Lung microvascular endothelial cell (primary cell): ENCODE measurements at places on chromosomes 3 and 15. TPM values are rescaled to one million over a fixed set of nuclear protein-coding genes. Genes with fewer than 3 reads are reported as not detected.

DNA sequence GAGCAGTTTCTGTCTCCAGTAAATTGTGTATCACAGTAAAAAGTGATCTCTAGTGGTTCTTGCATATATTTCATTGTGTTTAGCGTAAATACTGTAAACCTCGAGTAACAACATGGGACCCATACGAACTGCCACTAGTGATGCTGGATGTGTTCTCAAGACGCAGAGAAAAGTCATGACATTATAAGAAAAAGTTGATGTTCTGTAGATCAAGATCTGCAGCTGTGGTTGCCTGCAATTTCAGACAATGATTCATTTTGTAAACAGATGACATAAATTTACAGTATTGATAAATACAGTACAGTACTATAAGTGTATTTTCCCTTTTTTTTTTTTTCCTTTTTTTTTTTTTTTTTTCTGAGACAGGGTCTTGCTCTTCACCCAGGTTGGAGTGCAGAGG is 100.1 kb downstream of the DPH6 start:
- peak; percentile 17 for DNase-seq

ADPRH gene
- total RNA-seq, result 6.5 and 11.7 TPM in 2 replicates

DNA sequence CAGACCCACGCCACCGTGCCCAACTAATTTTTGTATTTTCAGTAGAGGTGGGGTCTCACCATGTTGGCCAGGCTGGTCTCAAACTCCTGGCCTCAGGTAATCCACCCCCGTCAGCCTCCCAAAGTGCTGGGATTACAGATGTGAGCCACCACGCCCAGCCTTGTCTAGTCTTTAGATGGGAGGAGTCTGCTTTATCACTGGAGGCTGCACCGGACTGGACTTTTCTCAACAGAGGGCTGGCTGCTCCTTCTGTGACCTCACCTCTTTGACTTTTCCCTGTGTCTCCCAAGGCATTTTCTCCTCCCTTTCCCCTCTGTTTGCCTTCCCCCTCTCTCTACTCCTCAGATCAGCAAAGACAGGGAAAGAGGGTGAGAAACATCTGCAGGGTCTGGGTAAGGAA is 28.5 kb downstream of the SLCO2A1 start:
- no peak for DNase-seq

DNA sequence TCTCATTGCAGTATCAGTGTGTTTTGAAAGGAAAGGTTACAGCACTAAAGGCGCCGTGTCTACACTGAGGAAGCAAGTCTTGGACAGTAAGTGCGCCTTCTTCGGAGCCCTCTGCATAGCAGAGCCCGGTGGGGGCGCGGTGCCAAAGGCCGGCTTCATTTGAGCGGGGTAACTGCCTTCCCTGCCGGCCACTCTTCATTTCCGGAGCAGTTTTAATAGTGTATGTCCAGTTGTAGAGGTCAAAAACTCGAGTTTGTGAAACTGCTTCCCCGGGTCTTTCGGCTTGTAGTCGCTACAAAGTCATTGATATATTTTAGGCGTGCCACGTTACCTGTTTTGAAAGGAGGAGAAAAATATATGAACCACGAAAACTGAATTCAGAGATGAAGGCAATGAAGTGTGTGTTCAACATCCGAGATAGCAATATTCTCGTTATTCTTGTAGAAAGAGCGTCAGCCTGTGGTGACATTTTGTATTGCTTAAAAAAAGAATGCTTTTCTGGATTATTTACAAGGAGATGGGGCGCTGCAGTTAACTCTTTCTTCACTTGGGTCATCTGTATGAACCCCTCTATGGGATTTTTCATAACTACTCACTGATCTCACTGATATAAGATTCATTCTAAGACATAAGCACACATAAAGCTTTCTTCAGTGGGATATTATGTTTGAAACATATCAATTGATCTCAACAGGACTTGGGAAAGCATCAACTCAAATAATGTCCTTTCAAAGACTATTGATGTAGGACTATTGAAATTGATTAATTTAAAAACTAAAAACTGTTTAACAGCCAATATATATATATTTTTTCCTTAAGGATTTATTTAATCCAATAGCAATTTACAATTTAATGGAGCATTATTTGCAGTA is 3.0 kb downstream of the ALCAM start:
- peak; percentile 75 for DNase-seq
